ENCODE measurements at places on chromosomes 1 and 21. TPM values are rescaled to one million over a fixed set of nuclear protein-coding genes. Genes with fewer than 3 reads are reported as not detected.

GRCh38 chr1:97252076-97252475 is 530.5 kb downstream of the PTBP2 start:
- DNase-seq = no peak

GRCh38 chr21:43370091-43370658 is 56.8 kb downstream of the SIK1 start:
- DNase-seq = no peak

The TGFB2 gene
- not detected for polyA plus RNA-seq

GRCh38 chr1:30864681-30865080 is 43.9 kb downstream of the SDC3 start:
- DNase-seq = no peak

The PDE4B gene
- polyA plus RNA-seq = 18.9 TPM

DNA sequence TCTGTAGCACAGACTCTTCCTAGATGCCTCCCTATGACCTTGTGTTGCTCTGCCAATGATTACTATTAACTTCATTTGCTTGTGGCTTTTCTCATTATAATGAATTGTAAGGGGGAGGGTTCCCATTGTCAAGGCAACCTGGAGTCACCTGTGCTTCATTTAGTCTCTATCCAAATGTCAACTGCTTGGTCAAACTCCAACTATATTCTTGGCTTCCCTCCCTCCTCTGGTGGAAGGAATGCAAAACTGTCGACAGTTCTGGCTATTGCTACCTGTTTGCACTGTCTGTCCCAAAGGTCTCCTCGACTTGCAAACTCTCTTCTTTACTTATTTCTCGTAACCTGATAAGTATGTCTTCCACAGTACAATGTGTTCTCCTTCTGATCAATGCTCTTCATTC is 100.3 kb downstream of the CACNA1E start:
- no peak for DNase-seq

- no peak for DNase-seq
Observed at GRCh38 chr1:162302306-162303003, 74.2 kb downstream of the SPATA46 start.
